ENCODE measurements at places on chromosomes 7 and 10.
A peak's percentile ranks its signal among the peaks of the same experiment; 100 is the strongest.

DNA sequence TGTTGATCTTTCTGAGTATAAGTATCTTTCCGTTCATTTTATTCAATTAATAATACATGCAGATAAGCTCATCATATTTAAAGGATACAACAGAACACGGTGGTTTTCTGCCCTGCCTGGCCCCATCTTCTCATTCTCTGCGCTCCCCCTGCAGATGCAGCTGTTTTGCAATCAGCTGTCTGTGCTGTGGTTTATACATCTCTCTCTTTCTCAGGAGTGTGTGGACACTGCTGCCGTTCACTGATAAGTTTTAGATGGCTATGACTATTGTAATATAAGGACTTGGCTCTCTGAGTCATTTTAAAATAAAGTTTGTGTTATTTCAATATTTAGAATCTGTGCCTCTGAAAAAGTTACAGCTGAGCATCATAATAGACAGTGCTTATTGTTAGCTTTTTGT lies 54.5 kb downstream of the CUL1 start:
- DNase-seq: no peak
- no peaks in the 10 kb centered on the region for H3K4me1 ChIP-seq
- H3K4me3 ChIP-seq: no peak overlapping the region
- H3K36me3 ChIP-seq: peaks cover 4% of the 10 kb centered on the region

GRCh38 chr10:97320480-97321031 lies 1.5 kb downstream of the FRAT1 start:
- no peaks in the 10 kb centered on the region for H3K36me3 ChIP-seq
- peak overlapping the region; percentile 80 for H3K4me3 ChIP-seq
- H3K4me1 ChIP-seq: peaks cover 11% of the 10 kb centered on the region
- no peak overlapping the region for H3K27ac ChIP-seq
- no peak for DNase-seq

- H3K27ac ChIP-seq: peak overlapping the region; percentile 37
- peaks cover 26% of the 10 kb centered on the region for H3K4me1 ChIP-seq
- DNase-seq: no peak
Measured at GRCh38 chr7:41183741-41184140, 519.1 kb downstream of the INHBA start.

DNA sequence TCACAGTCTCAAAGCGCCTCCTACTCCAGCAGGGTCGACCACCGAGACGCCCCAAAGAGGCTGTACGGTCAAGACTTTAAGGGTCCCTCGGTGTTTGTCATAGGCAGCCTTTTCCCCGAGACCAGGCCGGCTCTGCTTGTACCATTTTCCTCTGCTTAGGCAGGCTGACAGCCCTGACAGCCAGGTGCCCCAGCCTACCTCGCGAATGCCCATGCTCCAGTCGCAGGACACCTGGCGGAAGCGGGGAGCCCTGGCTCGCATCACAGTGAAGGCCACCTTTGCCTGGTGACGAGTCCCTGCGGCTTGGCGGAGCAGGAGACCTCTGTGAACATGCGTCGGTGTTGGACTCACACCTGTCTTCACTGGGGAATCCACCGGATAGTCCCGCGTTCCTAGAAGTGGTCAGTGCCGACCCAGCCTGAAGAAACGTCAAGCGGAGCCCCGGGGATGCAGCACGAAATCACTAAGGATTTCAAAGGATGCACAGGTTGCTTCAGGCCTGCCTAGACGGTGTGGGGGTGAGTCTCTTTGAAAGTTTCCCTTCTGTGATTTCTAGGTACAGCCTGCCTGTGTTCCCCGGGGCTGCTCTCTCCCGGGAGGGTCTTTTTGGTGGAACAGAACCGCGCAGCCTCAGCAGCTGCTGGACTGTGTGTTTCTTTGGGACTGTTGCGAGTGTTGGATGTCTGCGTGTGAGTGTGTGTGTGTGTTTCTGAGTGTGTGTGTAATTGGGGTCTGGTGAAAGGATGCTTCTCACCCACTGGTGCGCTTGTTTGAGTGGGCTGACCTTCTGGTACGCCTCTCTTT lies 30.5 kb upstream of the ZNF273 start:
- H3K27ac ChIP-seq: no peak overlapping the region
- H3K36me3 ChIP-seq: no peaks in the 10 kb centered on the region
- no peaks in the 10 kb centered on the region for H3K27me3 ChIP-seq
- DNase-seq: no peak

GRCh38 chr7:106216923-106217542 lies 67.8 kb downstream of the NAMPT start:
- peak overlapping the region; percentile 16 for H3K4me3 ChIP-seq
- H3K27ac ChIP-seq: peak overlapping the region; percentile 38
- H3K36me3 ChIP-seq: no peaks in the 10 kb centered on the region
- DNase-seq: no peak

GRCh38 chr7:50633414-50633710 lies 68.2 kb upstream of the DDC start:
- no peak overlapping the region for H3K4me3 ChIP-seq
- H3K36me3 ChIP-seq: no peaks in the 10 kb centered on the region
- H3K27ac ChIP-seq: no peak overlapping the region
- H3K27me3 ChIP-seq: no peaks in the 10 kb centered on the region

DNA sequence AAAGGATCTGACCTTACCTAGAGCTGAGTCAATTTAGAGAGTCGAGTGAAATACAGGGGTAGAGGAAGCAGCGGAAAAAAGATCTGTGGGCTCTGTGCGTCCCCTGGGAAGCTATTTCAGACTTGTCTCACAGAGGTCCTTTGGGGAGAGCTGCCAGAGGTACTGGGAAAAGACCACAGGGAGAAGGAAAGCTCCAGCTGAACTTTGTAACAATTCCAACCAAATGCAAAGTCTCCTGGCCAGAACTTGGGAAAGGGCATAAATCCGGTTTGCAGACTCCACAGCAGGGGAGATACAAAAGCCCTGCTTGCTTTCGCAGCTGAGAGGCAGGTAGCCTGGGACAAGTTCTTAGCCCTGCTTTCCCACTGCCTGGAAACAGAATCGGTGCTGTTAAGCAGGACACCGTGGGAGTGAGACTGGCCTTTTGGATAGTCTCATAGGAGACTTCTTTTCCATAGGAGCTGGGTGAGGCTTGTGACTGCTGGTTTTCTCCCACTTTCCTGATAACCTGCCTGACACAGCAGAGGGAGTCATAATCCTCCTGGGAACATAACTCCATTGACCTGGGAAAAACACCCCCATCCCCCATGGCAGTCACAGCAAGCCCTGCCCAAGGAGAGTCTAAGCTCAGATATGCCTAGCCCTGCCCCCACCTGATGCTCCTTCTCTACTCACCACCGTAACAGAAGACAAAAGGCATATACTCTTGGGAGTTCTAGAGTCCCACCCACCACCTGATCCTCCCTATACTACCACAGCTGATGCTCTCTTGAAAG lies 926.2 kb downstream of the KCNMA1 start:
- H3K27me3 ChIP-seq: no peaks in the 10 kb centered on the region
- H3K36me3 ChIP-seq: no peaks in the 10 kb centered on the region
- H3K4me3 ChIP-seq: no peak overlapping the region
- DNase-seq: no peak
- no peak overlapping the region for H3K27ac ChIP-seq

- no peak overlapping the region for H3K27ac ChIP-seq
- H3K4me1 ChIP-seq: no peaks in the 10 kb centered on the region
- no peak for DNase-seq
- H3K4me3 ChIP-seq: no peak overlapping the region
- no peaks in the 10 kb centered on the region for H3K36me3 ChIP-seq
- H3K27me3 ChIP-seq: no peaks in the 10 kb centered on the region
Measured at GRCh38 chr7:18290223-18290622, 205.3 kb upstream of the HDAC9 start.

DNA sequence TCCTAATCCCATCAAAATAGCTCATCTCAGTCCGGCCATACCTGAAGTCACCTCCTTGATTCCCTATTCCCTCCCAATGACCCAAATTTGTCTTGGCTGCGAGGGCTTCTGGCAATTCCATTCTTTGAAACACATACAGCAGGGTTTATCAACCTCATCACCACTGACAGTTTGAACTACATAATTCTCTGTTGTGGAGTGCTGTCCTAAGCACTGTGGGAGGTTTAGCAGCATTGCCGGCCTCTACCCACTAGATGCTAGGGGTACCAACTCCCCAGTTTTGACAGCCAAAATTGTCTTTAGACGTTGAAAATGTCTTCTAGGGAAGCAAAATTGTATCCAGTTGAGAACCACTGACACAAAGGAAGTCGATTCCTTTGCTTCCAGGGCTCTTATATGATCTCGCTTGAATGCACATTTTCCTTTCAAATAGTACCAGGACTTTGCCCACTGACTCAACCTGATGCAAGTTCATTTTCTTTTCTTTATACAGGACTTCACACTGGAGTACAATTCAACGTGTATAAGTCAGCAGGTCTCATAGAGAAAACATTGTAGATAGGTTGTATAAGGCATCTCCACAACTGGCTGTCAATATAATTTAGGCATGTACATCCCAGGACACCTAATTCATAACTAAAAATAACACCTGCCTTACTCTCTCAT lies 133.3 kb downstream of the STRA8 start:
- no peaks in the 10 kb centered on the region for H3K36me3 ChIP-seq
- H3K4me1 ChIP-seq: peaks cover 13% of the 10 kb centered on the region
- H3K27ac ChIP-seq: no peak overlapping the region
- H3K4me3 ChIP-seq: no peak overlapping the region
- H3K27me3 ChIP-seq: no peaks in the 10 kb centered on the region

GRCh38 chr10:17003651-17004286 lies 125.8 kb downstream of the CUBN start:
- no peaks in the 10 kb centered on the region for H3K27me3 ChIP-seq
- H3K27ac ChIP-seq: no peak overlapping the region
- H3K36me3 ChIP-seq: no peaks in the 10 kb centered on the region
- H3K4me3 ChIP-seq: no peak overlapping the region
- DNase-seq: no peak

- peaks cover 9% of the 10 kb centered on the region for H3K4me1 ChIP-seq
- H3K36me3 ChIP-seq: no peaks in the 10 kb centered on the region
- peak overlapping the region; percentile 98 for H3K4me3 ChIP-seq
- no peak for DNase-seq
Measured at GRCh38 chr7:10940704-10941355, 32.8 kb upstream of the PHF14 start.

DNA sequence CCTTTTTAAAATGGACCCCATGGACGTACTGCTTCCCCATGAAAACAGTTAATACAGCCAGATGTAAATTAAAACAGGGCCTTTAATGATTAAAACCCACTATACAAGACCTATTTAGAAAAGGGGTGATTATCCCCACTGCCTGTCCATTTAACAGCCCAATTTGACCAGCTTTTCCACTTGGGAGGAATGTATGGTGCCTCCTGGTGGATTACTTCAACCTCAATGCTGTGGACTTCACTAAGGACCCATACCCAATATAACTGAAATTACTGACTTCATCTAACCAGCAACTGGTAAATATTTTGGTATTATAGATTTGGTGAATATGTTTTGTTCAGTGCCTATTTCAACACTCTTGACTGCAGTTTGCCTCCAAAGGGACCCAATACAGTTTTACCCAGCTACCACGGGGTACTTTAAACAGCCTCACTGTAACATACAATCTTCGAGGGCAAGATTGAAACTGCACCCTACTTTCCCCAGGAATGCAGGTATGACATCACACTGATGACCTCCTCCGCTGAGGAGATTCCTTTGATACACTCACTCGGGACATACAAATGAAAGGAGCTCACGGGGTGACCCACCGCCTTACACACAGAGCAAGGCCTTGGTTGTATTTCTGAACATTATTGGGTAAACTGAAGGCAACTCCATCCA lies 192.8 kb downstream of the DNAJC1 start:
- no peak overlapping the region for H3K4me3 ChIP-seq
- H3K4me1 ChIP-seq: peaks cover 16% of the 10 kb centered on the region
- no peaks in the 10 kb centered on the region for H3K27me3 ChIP-seq
- no peaks in the 10 kb centered on the region for H3K36me3 ChIP-seq
- peak overlapping the region; percentile 17 for H3K27ac ChIP-seq

GRCh38 chr10:88115968-88116367 lies 252.5 kb downstream of the PTEN start:
- H3K27ac ChIP-seq: no peak overlapping the region
- no peaks in the 10 kb centered on the region for H3K36me3 ChIP-seq
- H3K4me3 ChIP-seq: no peak overlapping the region
- H3K27me3 ChIP-seq: no peaks in the 10 kb centered on the region
- peaks cover 19% of the 10 kb centered on the region for H3K4me1 ChIP-seq

DNA sequence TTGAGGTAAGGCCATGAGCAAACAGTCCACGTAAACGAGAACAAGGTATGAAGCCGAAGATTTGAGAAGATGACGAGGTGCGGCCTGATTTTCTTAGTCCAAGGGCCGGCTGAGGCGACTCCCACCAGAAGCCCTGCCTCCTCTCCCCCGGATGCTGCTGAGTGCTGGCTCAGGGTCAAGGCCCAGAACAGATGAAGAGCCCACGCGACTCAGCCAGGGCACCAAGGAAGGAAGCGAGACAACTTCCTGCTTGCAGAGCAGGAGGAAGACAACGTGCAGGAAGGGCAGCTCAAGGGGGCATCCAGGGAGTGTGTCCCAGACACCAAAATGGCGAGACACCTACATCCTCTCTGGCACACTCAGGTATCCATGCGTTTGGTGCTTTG lies 99.5 kb downstream of the CYTH3 start:
- H3K27me3 ChIP-seq: no peaks in the 10 kb centered on the region
- peaks cover 28% of the 10 kb centered on the region for H3K36me3 ChIP-seq
- H3K27ac ChIP-seq: no peak overlapping the region
- no peak for DNase-seq
- H3K4me1 ChIP-seq: peaks cover 6% of the 10 kb centered on the region

- H3K27me3 ChIP-seq: peaks cover 12% of the 10 kb centered on the region
- no peak overlapping the region for H3K27ac ChIP-seq
- no peaks in the 10 kb centered on the region for H3K36me3 ChIP-seq
- H3K4me3 ChIP-seq: no peak overlapping the region
- DNase-seq: no peak
Measured at GRCh38 chr10:7561985-7562384, 104.8 kb downstream of the ITIH5 start.

- H3K4me1 ChIP-seq: no peaks in the 10 kb centered on the region
- no peak overlapping the region for H3K27ac ChIP-seq
- DNase-seq: no peak
- no peak overlapping the region for H3K4me3 ChIP-seq
- H3K36me3 ChIP-seq: no peaks in the 10 kb centered on the region
- H3K27me3 ChIP-seq: no peaks in the 10 kb centered on the region
Measured at GRCh38 chr10:106392778-106393177, 771.7 kb downstream of the SORCS1 start.

GRCh38 chr10:51620131-51620530 lies 79.3 kb downstream of the CSTF2T start:
- no peak overlapping the region for H3K27ac ChIP-seq
- no peaks in the 10 kb centered on the region for H3K27me3 ChIP-seq
- DNase-seq: no peak
- H3K4me1 ChIP-seq: no peaks in the 10 kb centered on the region
- H3K36me3 ChIP-seq: no peaks in the 10 kb centered on the region
- H3K4me3 ChIP-seq: no peak overlapping the region

DNA sequence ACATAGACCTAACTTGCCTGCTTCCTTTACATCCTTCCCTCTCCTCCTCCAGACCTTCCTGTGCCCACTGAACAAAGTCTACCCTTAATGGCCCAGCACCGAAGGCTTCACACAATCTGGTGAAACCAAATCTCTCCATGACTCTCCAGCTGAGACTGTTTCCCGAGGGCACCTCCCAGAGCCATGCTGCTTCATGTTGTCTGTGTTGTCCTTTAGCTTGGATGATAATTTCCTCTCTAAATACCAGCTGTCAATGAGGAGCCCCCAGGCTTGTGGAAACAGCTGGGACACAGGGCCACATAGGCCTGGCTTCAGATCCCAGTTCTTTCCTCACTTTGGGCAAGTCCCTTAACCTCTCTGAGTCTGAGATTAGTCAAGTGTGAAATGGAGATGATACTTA lies 54.3 kb downstream of the DLD start:
- no peak overlapping the region for H3K27ac ChIP-seq
- peaks cover 18% of the 10 kb centered on the region for H3K36me3 ChIP-seq
- no peak overlapping the region for H3K4me3 ChIP-seq
- H3K27me3 ChIP-seq: no peaks in the 10 kb centered on the region
- peaks cover 15% of the 10 kb centered on the region for H3K4me1 ChIP-seq

All from keratinocyte (primary cell).